AML-193 (cell line): ENCODE measurements at places on chromosomes 6 and 20.

GRCh38 chr6:168134560-168135201 is 55.7 kb upstream of the FRMD1 start:
- no peak for DNase-seq

DNA sequence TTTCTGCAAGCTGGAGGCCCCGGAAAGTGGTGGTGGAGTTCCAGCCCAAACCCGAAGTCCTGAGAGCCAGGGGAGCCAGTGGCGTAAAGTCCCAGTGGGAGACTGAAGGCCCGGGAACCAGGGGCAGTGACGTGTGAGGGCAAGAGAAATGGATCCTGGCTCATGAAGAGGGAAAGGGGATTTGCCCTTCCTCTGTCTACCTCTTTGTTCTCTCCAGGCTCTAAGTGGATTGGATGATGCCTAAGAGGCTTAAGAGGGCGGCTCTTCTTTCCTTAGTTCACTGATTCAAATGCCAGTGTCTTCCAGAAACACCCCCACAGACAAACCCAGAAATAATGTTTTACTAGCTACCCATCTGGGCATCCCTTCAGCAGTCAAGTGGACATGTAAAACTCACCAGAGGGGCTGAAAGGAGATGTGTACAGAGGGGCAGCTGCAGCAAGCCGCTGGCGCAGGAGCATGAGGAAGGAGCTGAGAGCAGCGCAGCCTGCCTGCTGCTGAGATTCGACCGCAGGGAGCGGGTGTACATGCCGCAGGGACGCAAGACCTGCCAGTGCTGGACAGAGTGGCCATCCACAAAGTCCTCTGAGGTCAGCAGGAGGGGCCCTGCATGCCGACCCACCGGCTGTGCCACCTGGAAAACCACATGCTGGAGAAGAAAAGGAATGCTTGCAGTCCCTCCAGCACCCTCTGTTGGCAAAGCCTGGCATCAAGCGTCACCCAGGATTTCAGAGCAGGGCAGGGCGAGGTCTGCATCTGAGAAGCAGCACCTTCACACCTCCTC is 29.5 kb downstream of the CDYL start:
- peak; percentile 15 for DNase-seq

GRCh38 chr6:41558033-41558807 is 12.0 kb downstream of the FOXP4 start:
- no peak for DNase-seq

- no peak for DNase-seq
These were observed 45.4 kb downstream of the RARS2 start for GRCh38 chr6:87544474-87544735.

- no peak for DNase-seq
These were observed 108.2 kb downstream of the HFE start for GRCh38 chr6:26195376-26195923.

DNA sequence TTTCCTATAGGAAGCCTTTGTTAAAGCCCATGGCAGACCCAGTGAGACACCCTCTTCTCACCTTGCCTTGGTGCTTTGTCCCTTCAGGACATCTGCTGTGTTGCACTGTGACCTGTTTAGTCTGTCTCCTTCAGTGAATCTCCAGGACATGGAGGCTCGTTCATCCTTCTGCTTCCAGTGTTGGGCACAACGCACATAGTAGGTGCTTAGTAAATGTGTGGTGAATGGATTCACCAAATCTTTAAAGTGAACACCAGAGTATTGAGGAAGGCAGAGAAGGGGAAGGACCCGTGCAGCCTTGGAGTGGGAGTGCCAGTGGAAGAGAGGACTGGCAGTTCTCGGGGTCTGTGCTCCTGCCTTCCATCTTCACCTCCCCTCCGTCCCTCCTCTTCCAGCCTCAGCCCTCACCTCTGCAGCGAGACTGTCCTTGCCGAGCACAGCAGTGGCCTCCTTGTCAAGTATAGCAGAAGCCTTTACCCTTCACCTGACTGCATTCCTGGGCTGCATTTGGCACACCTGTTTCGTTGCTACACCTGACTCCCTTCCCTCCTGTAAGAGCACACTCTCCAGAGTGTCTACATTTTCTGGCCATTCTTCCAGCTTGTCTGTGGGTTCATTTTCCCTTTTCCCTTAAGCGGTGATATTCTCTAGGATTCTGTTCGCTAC is 49.2 kb downstream of the ARID1B start:
- no peak for DNase-seq

DNA sequence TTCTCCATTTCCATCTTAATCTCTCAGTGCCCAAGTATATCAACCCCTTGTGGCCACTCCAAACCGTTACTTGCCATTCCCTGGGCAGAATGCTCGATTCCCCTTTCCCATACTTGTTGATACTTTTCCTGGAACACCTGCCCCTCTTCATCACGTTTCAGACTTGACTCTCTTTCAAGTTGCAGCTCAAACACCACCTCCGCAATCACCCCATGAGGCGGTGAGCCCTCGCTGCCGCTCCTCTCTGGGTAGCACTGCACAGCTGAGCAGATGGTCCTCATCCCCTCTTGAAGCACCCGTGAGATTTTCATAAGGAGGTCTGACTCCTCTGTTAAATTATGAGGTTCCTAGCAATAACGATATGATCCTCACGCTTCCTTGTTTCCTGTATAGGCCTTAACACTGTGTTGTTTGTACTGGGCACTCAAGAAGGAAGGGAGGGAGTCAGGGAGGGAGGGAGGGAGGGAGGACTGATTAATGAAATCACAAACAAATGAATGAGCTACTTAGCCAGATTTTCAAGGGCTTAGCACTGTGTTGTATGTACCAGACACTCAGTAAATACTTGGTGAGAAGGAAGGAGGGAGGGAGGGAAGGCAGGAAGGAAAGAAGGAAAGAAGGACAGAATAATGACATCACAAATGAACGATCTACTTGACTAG is 8.0 kb upstream of the UQCC2 start:
- DNase-seq = no peak

DNA sequence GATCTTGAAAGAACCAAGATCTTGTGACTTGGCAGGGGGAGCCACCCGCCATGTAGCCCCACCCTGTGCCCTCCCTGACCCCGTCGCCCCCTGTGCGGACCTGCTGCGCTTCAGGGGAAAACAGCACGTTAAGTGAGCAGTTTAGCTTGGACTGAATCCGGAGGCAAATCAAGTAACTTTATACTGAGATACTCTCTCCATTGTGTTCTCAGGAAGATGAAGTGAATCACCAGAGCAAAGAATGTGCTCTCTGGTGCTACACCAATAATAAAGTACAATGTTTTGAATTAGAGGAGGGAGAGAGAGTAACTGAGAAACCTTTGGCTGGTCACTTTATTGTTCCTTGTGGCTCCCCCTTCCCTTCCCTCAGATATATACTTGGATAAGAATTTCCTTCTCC is 83.4 kb downstream of the TXNDC5 start:
- no peak for DNase-seq

GRCh38 chr6:69771158-69771906 is 25.5 kb downstream of the LMBRD1 start:
- no peak for DNase-seq

DNA sequence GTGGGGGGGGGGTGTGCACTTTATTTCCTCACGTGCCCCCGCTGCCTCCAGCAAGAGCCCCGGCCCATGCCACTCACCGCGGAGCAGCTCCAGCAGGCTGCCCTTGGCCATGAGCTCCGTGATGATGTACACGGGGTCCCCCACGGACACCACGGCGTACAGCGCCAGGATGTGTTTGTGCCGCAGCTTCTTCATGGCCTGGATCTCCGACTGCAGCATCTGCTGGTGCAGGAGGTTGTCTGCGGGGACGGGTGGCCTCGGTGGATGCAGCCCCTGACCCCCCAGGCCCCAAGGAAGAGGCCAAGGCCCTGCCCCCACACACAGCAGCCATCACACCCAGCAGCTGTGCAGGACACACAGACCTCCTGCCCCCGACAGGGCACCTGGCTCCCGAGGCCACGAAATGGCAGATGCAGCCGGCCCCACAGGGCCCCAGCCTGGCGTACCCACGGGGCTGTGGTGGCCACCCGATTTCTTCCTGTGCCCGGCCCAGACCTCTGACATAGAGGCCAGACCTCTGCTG is 4.7 kb downstream of the PTK6 start:
- DNase-seq = no peak

DNA sequence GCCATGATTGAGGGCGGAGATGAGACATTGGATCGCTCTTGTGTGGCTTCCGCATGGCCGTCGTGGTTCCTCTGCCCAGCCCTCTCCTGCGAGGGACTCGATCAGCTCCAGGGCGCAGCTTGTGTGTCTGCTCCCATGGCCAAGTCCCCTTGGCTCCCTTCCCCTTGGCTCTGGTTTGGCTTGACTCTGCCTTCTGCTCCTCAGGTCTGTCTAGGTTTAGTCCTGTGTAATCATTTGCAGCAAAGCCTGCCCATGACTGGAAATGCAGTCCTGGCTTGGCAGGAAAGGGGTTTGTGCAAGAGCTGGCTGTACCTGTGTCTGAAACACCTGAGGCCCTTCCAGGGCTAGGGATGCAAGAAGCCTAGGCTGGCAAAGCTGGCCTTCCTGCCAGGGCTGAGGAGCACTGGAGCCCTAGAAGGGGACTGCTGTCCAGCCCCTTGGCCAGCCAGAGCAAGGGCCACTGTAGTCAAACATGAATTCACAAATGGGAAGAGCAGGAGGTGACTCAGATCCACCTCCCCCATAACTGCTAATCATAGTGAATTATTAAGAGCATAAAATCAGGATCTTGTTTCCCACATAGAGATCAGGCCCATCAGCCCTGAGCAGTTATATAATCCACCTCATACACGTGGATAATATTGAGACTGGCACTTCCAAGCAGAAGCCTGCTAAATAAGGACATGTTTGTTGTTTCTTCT is 196.8 kb downstream of the FARS2 start:
- DNase-seq = no peak

GRCh38 chr20:48538856-48539255 is 288.9 kb downstream of the PREX1 start:
- no peak for DNase-seq

GRCh38 chr20:48166082-48166835 is 381.0 kb upstream of the SULF2 start:
- DNase-seq = no peak

DNA sequence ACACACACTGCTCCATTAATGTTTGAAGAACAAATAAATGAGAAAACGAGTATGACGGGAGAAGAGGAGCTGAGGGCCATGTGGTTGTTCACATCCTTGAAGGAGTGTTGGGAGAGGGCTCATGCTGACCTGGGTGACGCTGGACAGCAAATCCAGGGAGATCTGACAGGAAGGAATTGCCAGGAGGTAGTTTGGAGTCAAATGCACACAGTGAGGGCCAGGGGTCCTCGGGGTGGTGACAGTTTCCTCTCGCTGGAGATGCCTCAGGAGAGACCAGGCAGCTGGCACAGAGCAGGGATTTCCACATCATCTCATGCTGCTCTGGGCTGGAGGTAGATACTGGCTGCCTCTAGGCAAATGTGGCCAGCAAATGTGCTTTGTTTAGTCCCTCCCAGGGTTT is 2.0 kb upstream of the TMEM181 start:
- no peak for DNase-seq

GRCh38 chr6:2739335-2739734 is 11.4 kb downstream of the MYLK4 start:
- no peak for DNase-seq

GRCh38 chr6:37110500-37111461 is 59.2 kb upstream of the PIM1 start:
- no peak for DNase-seq

DNA sequence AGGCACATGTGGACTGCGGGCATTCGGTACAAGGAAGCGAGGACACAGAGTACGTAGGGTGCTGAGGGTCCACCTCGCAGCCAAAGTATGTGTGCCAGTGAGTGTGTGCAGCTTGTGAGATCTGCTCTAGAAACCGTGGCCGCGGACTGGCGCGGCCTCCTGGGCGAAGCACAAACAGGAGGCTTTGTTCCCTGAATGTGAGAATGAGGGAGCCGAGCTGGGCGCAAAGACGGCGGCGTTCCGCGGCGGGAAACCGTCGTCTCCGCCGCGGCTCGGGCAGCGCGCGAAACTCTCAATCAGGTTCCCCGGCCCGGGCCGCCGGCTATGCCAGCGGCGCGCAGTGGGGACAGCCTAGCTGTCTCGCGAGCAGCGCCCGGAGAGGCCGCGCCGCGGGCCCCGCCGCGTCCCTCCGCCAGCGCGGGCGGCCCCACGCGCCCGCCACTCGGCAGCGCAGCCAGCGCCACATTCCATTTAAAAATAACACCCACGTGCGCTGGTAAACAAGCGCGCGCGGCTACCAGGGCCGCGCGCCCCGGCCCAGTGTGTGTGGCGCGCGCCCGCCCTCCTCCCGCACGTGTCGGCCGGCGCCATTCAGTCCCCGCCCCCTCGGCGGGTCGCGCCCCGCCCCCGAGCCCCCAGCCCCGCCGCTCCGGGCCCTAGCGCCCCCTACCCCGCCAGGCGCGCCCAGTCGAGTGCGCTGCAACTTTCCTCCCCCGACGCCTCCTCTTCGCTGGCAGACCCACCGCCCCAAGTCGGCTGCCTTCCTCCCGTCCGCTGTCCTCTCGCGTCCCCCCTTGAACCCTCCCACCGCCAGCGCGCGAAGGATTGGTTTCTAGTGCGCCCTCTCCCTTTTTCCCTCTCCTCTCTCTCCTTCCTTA is 3.0 kb upstream of the FOXO3 start:
- DNase-seq = peak; percentile 78

- no peak for DNase-seq
These were observed 10.6 kb downstream of the RBM24 start for GRCh38 chr6:17291778-17292177.

GRCh38 chr6:44176762-44177509 is 18.3 kb downstream of the CAPN11 start:
- no peak for DNase-seq

- no peak for DNase-seq
These were observed 4.2 kb downstream of the MYCT1 start for GRCh38 chr6:152701863-152702401.

- DNase-seq = peak; percentile 68
These were observed 12.3 kb upstream of the TMC2 start for GRCh38 chr20:2523919-2524708.

DNA sequence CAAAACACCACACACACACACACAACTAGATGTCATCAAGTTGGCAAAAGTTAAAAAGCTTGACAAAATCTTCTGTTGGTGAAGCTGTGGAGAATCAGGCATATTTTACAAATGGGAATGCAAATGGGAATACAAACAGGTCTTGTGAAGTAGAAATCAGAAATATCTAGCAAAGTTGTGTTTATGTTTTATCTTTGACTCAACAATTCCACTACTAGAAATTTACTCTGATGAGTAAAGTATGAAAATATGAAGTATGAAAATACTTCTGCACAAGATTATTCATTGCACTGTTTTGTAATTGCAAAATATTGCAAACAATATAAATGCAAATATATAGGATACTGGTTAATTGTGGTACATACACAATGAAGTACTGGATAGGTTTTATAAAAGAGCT is 1166.0 kb upstream of the GJE1 start:
- no peak for DNase-seq

DNA sequence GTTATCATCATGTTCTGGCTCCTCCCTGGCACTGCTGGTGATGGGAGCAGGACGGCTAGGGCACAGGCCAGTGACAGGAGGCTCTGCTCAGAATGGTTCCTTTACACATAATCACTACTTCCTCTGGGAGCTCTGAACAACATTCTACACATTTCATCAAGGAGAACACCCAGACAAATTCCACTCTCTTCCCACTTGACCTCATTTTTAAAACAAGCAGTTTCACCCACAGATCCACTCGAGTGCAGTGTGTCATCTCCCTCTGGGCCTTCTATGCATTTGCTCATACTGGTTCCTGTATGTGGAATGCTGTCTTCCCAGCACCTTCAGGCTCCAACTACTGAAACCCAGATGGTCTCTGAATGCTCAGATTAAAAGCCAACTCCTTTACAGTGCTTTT is 84.8 kb downstream of the ELOVL5 start:
- no peak for DNase-seq
